ENCODE measurements at places on chromosomes 5 and 9. TPM values are rescaled to one million over a fixed set of nuclear protein-coding genes. Genes with fewer than 3 reads are reported as not detected.

DNA sequence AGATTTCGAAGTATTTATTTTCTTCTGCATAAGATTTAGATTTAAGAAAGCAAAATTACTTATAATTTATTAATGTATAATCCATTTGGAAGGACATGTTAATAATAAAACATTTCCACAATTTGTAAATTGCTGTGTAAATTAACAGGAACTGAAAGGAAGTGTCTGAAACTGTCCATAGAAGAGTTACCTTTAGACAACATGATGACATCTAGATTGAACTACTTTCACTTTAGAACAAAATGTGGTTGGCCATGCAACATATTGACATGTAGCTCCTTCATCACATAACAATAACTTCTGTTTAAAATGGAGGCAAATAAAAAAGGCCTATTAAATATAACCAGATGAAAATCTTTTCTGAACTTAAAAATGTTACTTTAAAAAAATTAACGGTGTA lies 1849.5 kb upstream of the ACO1 start:
- no peak overlapping the region for H3K27ac ChIP-seq

- H3K27ac ChIP-seq: no peak overlapping the region
- peaks cover 26% of the 10 kb centered on the region for H3K4me1 ChIP-seq
- no peak for DNase-seq
- no peaks in the 10 kb centered on the region for H3K27me3 ChIP-seq
Measured at GRCh38 chr5:38554403-38554802, 2.0 kb downstream of the LIFR start.

DNA sequence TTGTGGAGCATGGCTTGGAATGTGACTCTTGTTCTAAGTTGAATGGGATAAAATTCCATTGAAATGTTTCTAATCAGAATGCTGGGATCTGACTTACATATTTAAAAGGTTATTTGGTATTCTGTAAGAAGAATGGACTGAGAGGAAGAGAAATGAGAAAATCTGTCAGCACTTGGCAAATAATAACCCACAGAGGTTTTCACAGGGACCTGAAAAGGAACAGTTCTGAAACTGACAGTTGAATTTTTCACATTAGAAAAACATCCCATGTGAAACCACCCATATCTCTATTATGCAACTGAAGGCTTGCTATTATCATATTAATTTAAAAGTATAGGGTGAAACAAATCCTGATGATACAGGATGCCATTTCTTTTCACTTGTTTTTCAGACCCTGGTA lies 302.7 kb downstream of the EPB41L4A start:
- H3K27ac ChIP-seq: no peak overlapping the region
- peak; percentile 11 for DNase-seq
- H3K4me3 ChIP-seq: no peak overlapping the region
- no peaks in the 10 kb centered on the region for H3K27me3 ChIP-seq
- no peaks in the 10 kb centered on the region for H3K36me3 ChIP-seq

GRCh38 chr5:151318850-151319732 lies 15.5 kb upstream of the SLC36A3 start:
- no peaks in the 10 kb centered on the region for H3K36me3 ChIP-seq
- no peak for DNase-seq
- H3K4me1 ChIP-seq: no peaks in the 10 kb centered on the region
- H3K27ac ChIP-seq: no peak overlapping the region
- H3K4me3 ChIP-seq: no peak overlapping the region
- H3K27me3 ChIP-seq: no peaks in the 10 kb centered on the region

DNA sequence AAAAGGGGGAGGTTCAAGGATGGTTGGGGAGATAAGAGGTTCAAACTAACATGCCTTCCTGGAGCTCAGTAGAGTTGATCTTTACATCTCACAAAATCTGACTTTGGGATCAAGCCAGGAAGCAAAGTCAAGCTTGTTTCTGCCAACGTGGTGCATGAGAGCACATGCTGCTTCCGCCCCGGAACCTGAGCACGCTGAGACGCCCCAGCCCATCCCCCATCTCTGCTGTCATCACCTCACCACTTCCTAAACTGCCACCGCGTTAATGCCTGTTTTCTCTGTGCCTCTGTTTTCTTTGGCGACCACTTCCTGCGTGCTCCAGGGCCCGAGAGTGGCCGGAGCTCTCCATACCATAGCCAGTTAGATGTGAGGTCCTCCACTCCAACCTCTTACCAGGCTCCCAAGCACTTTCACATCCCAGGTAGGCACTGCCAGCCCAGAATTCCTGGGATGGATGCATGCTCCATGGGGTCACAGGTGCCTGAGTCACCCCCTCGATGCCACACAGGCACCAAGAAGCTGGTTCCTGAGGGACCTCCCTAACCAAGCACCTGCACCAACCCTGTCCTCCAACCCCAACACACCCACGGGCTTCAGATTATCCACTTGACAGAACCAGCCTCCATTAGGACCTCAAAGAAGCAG lies 31.2 kb upstream of the AFAP1L1 start:
- no peaks in the 10 kb centered on the region for H3K4me1 ChIP-seq
- no peaks in the 10 kb centered on the region for H3K27me3 ChIP-seq
- no peak overlapping the region for H3K4me3 ChIP-seq
- H3K36me3 ChIP-seq: no peaks in the 10 kb centered on the region
- DNase-seq: no peak

The SUSD3 gene
- total RNA-seq: not detected

GRCh38 chr5:13540168-13540750 lies 404.2 kb downstream of the DNAH5 start:
- no peak overlapping the region for H3K4me3 ChIP-seq
- H3K4me1 ChIP-seq: no peaks in the 10 kb centered on the region
- no peaks in the 10 kb centered on the region for H3K27me3 ChIP-seq

DNA sequence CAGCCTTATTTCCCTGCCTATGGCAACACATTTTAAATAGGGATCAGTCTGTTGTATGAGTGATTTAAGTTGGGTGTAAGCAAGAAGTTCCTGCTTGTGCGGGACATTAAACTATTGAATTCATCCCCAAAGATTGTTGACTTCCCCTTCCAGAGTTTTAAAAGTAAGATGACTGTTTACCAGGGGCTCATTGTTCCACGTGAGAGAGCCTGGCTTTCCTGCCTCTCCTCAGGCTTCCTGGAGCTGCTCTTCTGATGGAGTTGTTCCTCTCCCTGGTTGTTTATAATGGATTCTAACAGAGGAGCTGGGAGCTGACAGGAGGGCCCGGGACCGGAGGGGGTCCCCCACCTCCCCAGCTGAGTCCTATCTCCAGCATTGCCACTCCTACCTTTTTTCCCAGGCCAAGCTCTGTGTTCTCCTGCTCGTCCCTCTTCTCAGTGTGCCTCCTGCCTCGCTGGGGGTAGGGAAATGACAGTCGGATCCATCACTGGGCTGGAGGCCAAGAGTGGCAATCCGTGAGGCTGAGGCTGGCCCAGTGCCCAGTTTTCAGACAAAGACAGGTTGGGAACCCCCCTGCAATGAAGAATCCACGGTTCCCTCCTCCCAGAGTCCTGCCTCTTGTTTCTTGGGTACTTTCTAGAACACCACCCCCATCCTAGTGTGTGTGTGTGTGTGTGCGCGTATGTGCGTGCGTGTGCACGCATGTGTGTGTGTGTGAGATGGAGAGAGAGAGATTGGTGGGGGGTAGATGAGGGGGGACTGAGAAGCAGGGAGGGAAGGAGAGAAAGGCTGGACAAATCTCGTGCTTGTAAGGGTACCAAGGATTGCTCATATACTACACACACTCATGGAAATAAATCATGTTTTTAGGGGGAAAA lies 123.7 kb upstream of the NFIB start:
- peaks cover 10% of the 10 kb centered on the region for H3K4me1 ChIP-seq
- H3K27ac ChIP-seq: no peak overlapping the region
- DNase-seq: no peak
- no peaks in the 10 kb centered on the region for H3K27me3 ChIP-seq
- no peaks in the 10 kb centered on the region for H3K36me3 ChIP-seq

GRCh38 chr9:76459694-76460635 lies 983 bp downstream of the GCNT1 start:
- H3K4me3 ChIP-seq: peak overlapping the region; percentile 87
- peaks cover 16% of the 10 kb centered on the region for H3K4me1 ChIP-seq
- H3K36me3 ChIP-seq: no peaks in the 10 kb centered on the region
- no peaks in the 10 kb centered on the region for H3K27me3 ChIP-seq
- peak; percentile 62 for DNase-seq

The NSG2 gene
- 0.38 TPM for total RNA-seq

DNA sequence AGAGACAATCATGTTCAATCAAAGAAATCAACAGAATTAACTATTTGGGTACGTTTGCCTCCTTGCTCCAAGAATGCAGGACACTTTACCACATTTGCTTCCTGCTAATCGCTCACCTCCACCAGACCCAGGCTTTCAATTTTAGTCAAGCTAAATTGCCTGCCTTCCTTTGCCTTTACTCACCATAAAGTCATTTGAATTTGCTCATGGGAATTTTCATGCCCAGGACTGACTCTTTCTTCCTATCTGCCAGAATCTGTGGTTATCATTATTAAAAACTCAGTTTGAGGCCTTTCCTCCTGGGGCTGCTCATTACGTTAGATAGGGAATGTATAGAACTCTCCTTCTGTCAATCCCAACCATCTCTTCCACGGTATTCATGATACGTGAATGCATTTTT lies 1935.3 kb upstream of the WWC1 start:
- no peak overlapping the region for H3K27ac ChIP-seq
- no peaks in the 10 kb centered on the region for H3K36me3 ChIP-seq
- DNase-seq: no peak
- no peaks in the 10 kb centered on the region for H3K27me3 ChIP-seq

GRCh38 chr5:62178258-62178657 lies 127.7 kb upstream of the KIF2A start:
- no peak overlapping the region for H3K27ac ChIP-seq
- no peaks in the 10 kb centered on the region for H3K27me3 ChIP-seq
- no peak overlapping the region for H3K4me3 ChIP-seq
- no peaks in the 10 kb centered on the region for H3K36me3 ChIP-seq
- no peaks in the 10 kb centered on the region for H3K4me1 ChIP-seq

DNA sequence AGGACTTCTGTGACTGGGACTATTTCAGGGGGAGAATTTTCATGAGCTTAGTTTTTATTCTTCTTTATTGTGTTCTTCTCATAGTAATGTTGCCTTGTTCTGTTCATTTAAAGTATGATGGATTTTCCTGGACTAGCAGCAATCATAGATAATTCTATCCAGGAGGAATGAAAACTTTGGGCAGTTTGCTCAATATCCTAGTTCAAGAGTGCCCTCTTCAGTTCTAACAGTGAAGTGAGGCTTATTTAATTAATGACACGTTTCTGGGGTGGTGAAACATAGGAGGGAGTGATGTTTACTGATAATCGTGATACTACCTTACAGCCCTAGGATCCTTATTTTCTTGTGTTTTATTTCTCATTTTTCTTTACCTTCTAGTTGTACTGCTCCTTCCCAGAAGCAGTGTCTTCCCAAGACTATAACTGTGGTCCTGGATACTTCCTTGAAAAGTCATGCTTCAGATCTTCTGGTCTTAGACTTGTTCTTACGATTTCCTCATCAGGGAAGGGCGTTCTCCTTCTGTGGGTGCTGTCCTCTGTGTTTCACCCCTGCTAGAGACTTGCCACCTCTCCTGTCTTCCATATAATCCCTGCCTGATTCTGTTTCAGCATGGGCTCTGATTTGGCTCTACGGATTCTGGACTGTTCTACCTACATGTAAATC lies 57.4 kb downstream of the CFAP95 start:
- no peaks in the 10 kb centered on the region for H3K36me3 ChIP-seq
- no peaks in the 10 kb centered on the region for H3K27me3 ChIP-seq
- H3K4me3 ChIP-seq: no peak overlapping the region
- H3K27ac ChIP-seq: no peak overlapping the region
- DNase-seq: no peak

The SGCD gene
- 2.9 TPM for total RNA-seq

DNA sequence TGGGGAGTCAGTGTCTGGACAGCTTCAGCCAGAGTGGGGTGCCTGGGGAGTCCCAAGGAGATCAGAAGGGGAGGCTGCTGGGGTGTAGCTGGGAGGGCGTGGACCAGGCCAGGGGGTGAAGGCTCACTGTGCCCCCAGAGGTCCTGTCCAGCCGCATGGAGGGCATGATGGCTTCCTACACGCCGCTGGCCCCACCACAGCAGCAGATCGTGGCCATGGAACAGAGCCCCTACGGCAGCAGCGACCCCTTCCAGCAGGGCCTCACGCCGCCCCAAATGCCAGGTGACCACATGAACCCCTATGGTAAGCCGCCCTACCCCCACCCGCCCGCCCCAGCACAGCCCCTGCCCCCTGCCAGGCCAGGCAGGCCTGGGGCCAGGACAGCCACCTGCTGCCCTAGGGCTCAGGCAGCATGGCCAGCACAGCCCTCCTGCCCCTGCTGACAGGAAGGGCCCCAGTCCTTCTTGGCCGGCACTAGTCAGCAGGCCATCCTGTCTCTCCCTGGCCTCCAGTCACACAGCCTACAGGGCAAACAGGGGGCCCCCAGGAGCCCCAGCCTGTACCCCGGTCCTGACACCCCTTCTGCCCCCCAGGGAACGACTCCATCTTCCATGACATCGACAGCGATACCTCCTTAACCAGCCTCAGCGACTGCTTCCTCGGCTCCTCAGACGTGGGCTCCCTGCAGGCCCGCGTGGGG lies 82.1 kb downstream of the LMX1B start:
- no peak overlapping the region for H3K27ac ChIP-seq
- peaks cover 7% of the 10 kb centered on the region for H3K27me3 ChIP-seq
- DNase-seq: no peak

DNA sequence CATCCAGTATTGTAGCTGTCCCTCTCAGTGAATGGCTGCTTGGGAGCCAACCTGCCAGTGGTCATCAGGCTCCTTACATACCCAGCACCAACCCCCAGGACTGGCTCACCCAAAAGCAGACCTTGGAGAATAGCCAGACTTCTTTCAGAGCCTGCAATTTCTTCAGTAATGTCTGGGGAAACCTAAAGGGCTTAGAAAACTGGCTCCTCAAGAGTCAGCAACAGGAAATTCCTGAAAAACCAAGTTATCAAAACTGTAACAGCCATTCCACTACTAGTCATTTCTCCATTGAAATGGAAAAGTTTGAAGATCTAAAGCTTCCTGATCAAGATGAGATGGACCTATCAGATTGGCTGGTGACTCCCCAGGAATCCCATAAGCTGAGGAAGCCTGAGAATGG lies 12.3 kb upstream of the STING1 start:
- no peak overlapping the region for H3K4me3 ChIP-seq
- no peaks in the 10 kb centered on the region for H3K36me3 ChIP-seq
